ENCODE measurements at places on chromosomes 5 and 9.

DNA sequence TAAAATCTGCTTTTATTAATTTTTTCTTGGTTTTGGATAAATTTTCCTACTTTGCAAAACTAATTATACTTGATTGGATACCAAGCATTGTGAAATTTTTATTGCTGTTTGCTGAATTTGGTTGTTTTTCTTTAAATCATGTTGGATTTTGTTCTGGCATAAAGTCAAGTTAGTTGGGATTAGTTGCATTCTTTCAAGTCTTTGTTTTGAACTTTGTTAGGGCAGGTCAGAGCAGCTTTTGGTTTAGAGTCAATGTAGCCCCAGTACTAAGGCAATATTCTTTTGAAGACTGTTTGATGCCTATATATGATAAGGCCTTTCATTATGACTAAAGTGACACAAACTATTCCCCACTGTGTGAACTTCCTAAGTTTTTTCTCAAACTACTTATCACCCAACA, 531.1 kb downstream of the RASEF start:
- no peak for DNase-seq

- no peak for DNase-seq
Measured at GRCh38 chr5:143212261-143212660, 191.2 kb downstream of the NR3C1 start.

DNA sequence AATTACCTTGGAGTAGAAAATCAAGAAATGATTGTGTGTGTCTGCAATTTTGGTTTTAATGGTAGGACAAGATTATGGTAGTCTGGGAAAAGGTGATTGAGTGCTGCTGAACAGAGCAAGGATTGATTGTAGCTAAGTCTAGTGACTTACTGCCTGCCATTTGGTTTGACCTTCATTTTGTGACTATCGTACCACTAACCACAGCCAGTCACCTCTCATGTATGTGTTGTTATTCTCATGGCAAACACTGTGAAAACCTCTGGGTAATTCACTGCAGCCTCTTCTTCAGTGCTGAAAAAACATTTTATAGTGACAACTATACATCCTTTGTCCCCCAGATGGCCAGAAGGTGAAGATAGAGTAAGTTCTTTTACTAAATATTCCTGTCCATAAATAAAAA, 37.5 kb downstream of the CTNNA1 start:
- DNase-seq, result no peak

- peak; percentile 83 for DNase-seq
Measured at GRCh38 chr5:139495638-139496435, 13.3 kb upstream of the STING1 start.

DNA sequence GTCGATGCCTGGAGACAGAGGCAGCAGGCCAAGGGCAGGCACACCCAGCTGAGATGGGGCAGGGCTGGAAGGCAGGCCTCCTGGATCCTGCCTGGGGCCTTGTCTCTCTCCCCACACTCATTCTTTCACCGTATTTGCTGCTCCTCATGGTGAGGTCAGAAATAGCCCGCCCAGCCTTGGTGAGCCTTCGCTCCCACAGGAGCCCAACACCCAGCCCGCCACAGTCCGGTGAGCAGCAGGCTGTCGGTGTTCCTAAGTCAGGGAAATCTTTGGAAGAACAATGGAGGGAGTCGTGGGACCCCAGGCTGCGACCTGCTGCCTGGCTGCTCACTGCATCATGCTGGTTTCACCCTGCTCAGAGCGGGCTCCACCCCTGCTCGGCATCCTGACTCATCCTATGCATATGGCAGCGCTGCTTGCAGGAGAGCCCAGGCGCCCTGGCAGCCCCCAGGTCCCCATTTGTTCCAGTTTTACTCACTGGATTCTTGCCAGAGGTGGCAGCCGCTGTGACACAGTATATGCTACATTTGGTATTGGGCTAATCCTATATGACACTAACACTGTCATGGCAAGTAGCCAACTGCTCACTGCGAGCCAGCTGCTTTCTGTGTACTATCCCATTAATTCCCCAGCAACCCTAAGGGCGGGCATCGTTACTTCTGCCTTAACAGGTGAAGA, 53.2 kb upstream of the NCS1 start:
- no peak for DNase-seq
